Muscle of leg (tissue), 16 donors: ENCODE measurements at places on chromosomes 6 and 20.

GRCh38 chr20:11716239-11716944 lies 201.3 kb upstream of the BTBD3 start:
- DNase-seq, result peak; percentile 13

GRCh38 chr6:33492093-33492492 lies 37.7 kb downstream of the ZBTB9 start:
- peak; percentile 9 for DNase-seq

GRCh38 chr6:156820089-156820798 lies 43.1 kb downstream of the ARID1B start:
- no peak for DNase-seq

DNA sequence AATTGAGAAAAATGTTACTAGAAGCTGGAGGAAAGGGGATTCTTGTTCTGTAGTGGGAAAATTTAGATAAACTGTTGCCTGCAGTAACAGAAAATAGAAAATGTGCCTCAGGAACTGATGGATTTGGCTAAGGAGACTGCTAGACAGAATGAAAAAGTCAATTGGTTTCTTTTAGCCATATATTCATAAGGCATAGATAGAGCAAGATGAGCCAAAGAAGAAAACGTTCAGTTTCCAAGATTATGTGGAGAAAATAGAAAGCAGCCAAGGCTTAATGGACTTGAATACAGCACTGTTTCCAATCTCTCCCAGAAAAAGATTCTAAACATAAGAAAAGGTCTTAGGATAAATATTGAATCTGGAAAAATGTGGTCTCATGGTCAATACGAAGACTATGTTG lies 115.1 kb upstream of the TCF21 start:
- peak; percentile 79 for DNase-seq

- DNase-seq, result no peak
Measured at GRCh38 chr6:43180985-43181384, 1.0 kb upstream of the CUL9 start.

DNA sequence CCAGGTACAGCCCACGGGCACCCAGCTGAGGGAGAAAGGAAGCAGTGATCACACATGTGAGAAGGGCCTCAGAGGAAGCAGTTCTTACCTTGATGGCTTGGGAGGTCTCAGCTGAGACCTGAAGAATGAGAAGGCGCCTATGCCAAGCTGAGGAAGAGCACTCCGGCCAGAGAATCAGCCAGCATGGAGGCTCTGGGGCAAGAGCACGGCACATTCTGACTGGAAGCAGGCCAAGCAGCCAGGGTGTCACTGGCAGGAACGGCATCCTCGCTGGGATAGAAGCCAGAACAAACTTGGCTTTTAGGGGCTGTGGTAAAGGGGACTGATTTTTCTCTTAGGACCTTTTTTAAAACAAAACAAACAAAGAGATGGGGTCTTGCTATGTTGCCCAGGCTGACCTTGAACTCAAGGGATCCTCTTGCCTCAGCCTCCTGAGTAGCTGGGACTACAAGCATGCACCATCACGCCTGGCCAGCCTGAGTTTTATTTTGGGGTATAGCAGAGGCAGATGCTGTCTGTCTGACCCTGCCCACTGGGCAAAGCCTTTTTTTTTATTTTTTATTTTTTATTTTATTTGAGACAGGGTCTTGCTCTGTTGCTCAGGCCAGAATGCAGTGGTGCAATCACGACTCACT lies 17.6 kb downstream of the GHRH start:
- peak; percentile 56 for DNase-seq

DNA sequence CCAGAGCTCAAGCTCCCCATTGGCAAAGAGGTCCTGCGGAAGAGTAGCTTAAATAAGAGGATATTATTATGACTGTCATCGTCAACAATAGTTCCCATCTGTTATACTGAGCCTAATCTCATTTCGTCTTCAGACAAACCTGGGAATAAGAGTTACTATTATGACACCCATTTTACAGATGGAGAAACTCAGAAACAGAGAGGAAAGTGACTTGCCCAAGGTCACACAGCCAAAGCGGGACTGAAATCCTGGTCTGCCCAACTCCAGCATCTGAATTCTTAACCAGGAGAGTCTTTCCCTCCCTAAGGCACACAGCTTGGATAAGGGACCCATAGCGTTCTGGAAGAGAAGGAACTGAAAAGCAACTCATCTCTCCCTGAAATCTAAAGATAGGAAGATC lies 23.4 kb downstream of the PTGIS start:
- no peak for DNase-seq

- peak; percentile 14 for DNase-seq
Measured at GRCh38 chr20:3276680-3277015, 37.7 kb upstream of the SLC4A11 start.

GRCh38 chr6:13611715-13612114 lies 3.4 kb upstream of the NOL7 start:
- no peak for DNase-seq

- no peak for DNase-seq
Measured at GRCh38 chr6:14502551-14502950, 385.0 kb downstream of the CD83 start.

DNA sequence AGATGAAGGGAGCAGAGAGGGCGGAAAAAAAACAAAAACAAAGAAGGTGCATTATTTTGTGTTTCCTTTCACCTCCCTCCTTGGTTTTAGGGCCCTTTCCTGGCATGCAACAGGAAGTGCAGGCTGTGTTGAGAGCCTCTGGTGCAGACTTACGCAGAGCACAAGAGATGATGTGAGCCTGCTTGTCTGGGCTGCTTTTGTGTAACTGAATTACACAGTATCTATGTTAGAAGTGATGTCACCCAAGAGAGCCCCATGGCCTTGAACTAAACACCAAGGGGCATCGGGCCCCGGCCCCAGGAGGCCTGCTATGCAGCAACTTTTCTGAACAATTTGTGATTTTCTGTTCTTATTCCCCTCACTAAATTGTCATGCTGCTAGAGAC lies 25.5 kb downstream of the GNAS start:
- DNase-seq, result no peak

DNA sequence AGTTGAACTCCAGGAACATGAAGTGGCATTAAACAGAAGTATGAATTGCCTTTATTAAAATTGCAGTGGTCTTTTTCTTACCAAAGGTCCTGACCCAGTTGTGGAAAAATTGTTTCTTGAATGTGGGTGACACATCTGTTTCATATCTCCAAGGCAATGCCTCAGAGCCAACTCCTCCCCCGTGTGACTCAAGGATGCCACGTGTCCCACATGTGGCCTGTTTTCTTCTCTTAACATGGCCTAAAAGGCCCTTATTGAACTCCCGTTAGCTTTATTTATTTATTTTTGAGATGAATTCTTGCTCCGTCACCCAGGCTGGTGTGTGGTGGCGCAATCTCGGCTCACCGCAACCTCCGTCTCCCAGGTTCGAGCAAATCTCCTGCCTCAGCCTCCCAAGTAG lies 128.4 kb upstream of the ESR1 start:
- no peak for DNase-seq
